Neural cell (in vitro differentiated cells): ENCODE measurements at places on chromosomes 6 and 20. TPM values are rescaled to one million over a fixed set of nuclear protein-coding genes. Genes with fewer than 3 reads are reported as not detected.

SLC35F1 gene
- polyA plus RNA-seq = 35.1 and 38.6 TPM in 2 replicates

IRF4 gene
- polyA plus RNA-seq = 0.05 TPM in 1 of 2 replicates, not detected in the other

KCNK15 gene
- not detected in 2 replicates for polyA plus RNA-seq

ENPP5 gene
- 1.1 and 1.2 TPM in 2 replicates for polyA plus RNA-seq

AVP gene
- not detected in 2 replicates for polyA plus RNA-seq

ADGRF1 gene
- not detected in 2 replicates for polyA plus RNA-seq

GRM1 gene
- polyA plus RNA-seq = 2.8 and 2.9 TPM in 2 replicates

TBXT gene
- polyA plus RNA-seq = not detected in 2 replicates

GJA10 gene
- polyA plus RNA-seq = not detected in 2 replicates

SNX21 gene
- 7.2 and 14.8 TPM in 2 replicates for polyA plus RNA-seq

SEMG2 gene
- not detected in 2 replicates for polyA plus RNA-seq

THBD gene
- not detected in 2 replicates for polyA plus RNA-seq

SLC17A2 gene
- polyA plus RNA-seq = not detected in 2 replicates

PLA2G7 gene
- 0.35 TPM in 1 of 2 replicates, not detected in the other for polyA plus RNA-seq

RIPOR3 gene
- polyA plus RNA-seq = not detected in 2 replicates

SEL1L2 gene
- polyA plus RNA-seq = not detected in 2 replicates

BPIFB4 gene
- not detected in 2 replicates for polyA plus RNA-seq

PSMB9 gene
- not detected in 2 replicates for polyA plus RNA-seq

GUCA1A gene
- polyA plus RNA-seq = 0.24 and 0.78 TPM in 2 replicates

FAM184A gene
- polyA plus RNA-seq = 41.9 and 47.5 TPM in 2 replicates

MAP1LC3A gene
- polyA plus RNA-seq = 56.2 and 58.3 TPM in 2 replicates

RNF144B gene
- polyA plus RNA-seq = 0.14 and 0.15 TPM in 2 replicates

CFAP206 gene
- 5.7 and 6.6 TPM in 2 replicates for polyA plus RNA-seq

EPPIN gene
- not detected in 2 replicates for polyA plus RNA-seq

RSPO3 gene
- polyA plus RNA-seq = 0.20 and 0.48 TPM in 2 replicates

IPCEF1 gene
- polyA plus RNA-seq = 2.3 and 3.9 TPM in 2 replicates

HLA-G gene
- not detected in 2 replicates for polyA plus RNA-seq

C6orf163 gene
- polyA plus RNA-seq = 1.8 and 3.4 TPM in 2 replicates

HLA-F gene
- polyA plus RNA-seq = 1.4 TPM in 1 of 2 replicates, not detected in the other

PKIB gene
- 22.8 and 26.2 TPM in 2 replicates for polyA plus RNA-seq

CLPSL2 gene
- not detected in 2 replicates for polyA plus RNA-seq

TFAP2C gene
- not detected in 2 replicates for polyA plus RNA-seq

ALDH8A1 gene
- polyA plus RNA-seq = 6.9 and 8.2 TPM in 2 replicates

FAM217A gene
- polyA plus RNA-seq = not detected in 2 replicates

NR2E1 gene
- polyA plus RNA-seq = 0.50 and 1.3 TPM in 2 replicates

HFE gene
- polyA plus RNA-seq = not detected in 2 replicates

SYCP2L gene
- 9.2 and 9.4 TPM in 2 replicates for polyA plus RNA-seq
